Activated CD4-positive, alpha-beta memory T cell treated with anti-CD3 and anti-CD28 coated beads for 36 hours (primary cell): ENCODE measurements at places on chromosomes 7 and 10.

GRCh38 chr7:115005251-115005650 is 83.4 kb downstream of the MDFIC start:
- DNase-seq, result no peak

GRCh38 chr7:68873616-68874015 is 724.7 kb upstream of the AUTS2 start:
- DNase-seq, result no peak

GRCh38 chr7:2109936-2110609 is 122.7 kb downstream of the MAD1L1 start:
- DNase-seq, result peak; percentile 85

DNA sequence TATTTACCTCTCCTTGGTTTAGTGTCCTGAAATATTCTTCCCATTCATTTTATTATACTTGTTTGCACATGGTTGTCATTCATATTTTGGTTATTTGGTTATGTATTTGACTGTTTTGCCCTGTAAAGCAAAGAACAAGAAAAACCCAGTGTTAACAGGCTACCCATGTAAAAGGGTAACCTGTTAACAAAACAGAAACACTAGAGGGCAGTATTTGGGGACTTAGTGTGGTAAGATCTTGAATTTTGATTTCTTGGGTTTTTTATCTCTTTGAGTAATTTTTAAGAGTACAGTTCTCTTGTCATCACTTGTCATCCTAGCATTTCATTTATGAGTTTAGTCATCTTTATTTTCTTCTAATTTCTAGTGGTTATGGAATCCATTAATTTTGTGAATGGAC is 51.3 kb downstream of the POLL start:
- no peak for DNase-seq

DNA sequence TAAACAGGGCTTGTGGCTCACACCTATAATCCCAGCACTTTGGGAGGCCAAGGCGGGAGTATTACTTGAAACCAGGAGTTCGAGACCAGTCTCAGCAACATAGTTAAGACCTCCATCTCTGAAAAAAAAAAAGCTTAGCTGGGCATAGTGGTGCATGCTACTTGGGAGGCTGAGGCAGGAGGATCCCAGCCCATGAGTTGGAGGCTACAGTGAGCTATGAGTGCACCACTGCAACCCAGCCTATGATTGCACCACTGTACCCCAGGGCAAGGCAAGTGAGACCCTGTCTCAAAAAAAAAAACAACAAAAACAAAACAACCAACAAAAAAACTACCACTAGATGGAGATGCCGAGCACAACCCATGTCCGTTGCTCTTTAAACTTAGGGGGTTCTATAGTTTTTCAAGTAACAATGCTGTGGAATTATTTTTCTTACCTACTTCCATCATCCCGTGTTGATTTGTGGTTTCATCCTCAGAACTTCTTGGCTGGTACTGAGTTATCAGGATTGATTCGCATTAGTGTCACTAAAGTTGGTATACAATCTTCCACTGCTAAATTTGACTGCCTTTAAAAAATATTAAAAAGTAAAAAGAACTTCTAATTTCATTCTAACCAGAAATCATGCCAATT is 12.2 kb upstream of the REPIN1 start:
- DNase-seq, result no peak

GRCh38 chr7:37432281-37432920 is 16.3 kb downstream of the ELMO1 start:
- peak; percentile 62 for DNase-seq

DNA sequence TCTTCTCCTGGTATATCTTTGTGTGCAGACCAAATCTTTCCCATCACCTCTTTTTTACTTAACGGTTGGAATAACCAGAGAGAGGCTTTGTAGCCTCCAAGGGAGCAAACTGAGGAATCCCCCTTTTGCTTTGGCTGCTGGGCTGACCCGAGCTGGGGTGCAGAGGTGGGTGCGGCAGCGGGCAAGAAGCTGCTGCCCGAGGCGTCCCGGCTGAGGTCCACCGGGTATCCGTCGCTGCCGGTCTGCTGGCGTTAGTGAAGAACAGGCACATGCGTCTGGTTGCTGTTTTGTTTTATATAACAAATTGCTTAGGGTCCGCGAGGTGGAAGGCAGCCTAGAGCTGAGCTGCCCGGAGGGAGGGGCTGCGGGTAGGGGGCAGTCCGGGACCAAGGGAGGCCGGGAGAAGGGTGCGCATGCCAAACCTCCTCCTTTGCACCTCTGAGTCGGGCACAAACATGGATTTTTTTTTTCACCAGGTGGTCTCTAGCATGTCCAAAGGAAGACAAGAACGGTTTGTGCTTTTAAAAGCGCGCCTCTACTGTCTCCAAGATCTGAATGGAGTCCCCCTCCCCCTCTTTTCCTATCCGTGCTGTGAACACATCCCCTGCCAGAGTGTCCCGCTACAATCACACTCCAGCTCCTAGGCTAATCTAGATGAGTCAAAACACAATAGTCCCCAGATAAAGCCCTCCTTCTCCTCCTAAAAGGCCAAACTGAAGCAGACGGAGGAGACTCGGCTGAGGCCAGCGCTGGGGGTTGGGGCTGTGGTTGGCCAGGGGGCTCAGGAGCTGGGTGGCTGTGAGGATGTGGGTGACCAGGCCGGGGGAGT is 6.8 kb upstream of the GATA3 start:
- peak; percentile 16 for DNase-seq

- no peak for DNase-seq
Observed at GRCh38 chr10:126586128-126586527, 84.4 kb downstream of the C10orf90 start.

- no peak for DNase-seq
Observed at GRCh38 chr10:50407076-50407801, 155.9 kb upstream of the ASAH2 start.
